ENCODE measurements at places on chromosomes 3 and 15.

- no peak for DNase-seq
Observed at GRCh38 chr15:84821501-84822021, 4.4 kb downstream of the ALPK3 start.

- DNase-seq, result peak; percentile 68
Observed at GRCh38 chr3:159252772-159253384, 451.0 kb downstream of the MFSD1 start.

DNA sequence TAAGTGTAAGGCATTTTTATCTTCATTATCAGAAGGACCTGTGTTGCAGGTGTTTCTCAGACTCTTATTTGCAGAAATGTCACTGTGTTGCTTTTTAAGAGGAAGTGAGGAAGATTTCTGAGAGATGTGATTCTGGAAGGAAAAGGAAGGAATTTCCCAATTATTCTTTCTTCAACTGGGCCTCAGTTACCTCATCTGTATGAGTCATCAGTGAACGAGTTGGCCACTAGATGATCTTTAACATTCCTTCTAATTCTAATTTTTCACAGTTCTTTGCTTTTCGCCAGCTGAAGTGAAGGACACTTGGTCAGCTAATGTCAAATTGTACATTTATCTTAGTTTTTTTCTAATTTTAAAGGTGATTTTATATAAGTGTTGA, 28.9 kb downstream of the CLEC3B start:
- peak; percentile 82 for DNase-seq

DNA sequence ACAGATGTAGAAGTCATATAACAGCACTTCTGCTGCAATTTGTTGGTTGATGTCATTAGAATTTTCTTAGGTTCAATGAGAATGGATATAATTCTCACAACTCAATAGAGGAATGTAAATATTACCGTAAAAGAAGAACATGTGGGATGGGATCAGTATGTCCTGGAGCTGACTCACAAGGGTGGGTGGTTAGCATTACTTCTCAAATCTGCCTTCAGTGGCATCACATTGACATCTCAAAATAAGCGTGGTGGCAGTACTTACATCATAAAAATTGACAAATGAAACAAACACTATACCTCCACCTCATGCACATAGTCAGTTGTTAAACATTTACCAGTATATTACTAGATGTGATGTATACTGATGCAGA, 1068.0 kb upstream of the CADM2 start:
- no peak for DNase-seq

DNA sequence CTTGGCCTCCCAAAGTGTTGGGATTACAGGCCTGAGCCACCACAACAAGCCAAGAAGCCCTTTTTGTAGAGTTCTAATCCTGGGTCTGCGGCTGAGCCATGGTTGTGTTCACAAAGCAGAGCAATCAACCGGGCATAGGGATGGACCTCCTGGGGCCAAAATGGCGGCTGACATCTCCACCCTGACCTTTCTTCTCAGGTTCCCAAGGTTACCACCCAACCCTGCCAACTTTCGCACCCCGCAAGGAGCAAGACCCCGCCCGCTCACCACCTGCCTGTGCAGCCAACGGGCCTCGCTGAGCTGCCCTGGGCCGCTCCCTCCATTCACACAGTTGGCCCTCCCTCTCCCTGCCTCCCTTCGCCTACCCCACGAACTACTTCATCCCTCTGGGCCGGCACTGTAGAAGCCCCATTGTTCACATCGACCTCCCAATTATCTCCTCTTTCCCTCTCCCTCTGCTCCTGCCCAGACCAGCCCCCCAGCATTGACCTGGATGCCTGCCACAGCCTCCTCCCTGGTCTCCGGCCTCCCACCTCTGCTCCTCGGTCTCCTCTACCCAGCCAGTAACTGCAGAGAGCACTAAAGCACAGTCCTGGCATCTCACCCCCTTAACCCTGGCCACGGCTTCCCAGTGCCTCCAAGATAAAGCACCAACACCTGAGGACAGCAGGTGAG, 62.0 kb upstream of the TFRC start:
- no peak for DNase-seq

DNA sequence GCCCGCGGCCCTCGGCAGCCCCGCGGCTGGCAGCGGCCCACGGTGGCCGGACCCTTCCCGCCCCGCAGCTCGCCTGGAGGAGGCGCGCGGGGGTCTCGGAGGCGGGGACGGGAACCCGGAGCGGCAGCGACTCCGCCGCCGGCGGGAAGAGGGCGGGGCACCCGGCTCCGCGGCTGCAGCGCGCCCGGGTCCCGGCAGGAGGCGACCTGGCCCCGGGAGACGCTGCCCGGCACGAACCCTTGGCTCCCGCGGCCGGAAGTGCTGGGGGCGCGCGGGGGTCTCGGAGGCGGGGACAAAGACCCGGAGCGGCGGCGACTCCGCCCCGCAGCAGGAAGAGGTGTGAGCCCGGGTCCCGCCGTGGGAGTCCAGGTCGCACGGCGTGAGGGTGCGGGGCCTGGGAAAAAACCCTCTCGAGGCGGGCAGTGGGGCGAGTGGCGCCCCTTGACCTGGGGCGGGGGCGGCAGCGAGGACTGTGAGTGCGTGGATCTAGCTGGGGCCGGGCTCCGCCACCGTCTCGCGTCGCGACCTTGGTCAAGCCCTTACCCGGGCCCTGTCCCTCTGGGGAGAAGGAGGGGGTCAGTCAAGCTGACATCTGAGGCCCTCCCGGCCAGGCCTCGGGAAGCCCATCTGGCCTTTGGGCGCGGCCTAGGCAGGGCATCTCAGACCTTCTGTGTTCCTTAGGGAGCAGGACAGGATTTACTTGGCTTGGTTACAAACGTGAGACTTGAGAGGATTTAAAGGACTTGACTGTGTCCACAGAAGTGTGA, at the start of gene CIB2:
TSS of gene CIB2 (minus strand) at position 151 of the 767 bp plus-strand sequence. CDS start 230 bp downstream, outside the sequence.
- DNase-seq, result peak; percentile 76

DNA sequence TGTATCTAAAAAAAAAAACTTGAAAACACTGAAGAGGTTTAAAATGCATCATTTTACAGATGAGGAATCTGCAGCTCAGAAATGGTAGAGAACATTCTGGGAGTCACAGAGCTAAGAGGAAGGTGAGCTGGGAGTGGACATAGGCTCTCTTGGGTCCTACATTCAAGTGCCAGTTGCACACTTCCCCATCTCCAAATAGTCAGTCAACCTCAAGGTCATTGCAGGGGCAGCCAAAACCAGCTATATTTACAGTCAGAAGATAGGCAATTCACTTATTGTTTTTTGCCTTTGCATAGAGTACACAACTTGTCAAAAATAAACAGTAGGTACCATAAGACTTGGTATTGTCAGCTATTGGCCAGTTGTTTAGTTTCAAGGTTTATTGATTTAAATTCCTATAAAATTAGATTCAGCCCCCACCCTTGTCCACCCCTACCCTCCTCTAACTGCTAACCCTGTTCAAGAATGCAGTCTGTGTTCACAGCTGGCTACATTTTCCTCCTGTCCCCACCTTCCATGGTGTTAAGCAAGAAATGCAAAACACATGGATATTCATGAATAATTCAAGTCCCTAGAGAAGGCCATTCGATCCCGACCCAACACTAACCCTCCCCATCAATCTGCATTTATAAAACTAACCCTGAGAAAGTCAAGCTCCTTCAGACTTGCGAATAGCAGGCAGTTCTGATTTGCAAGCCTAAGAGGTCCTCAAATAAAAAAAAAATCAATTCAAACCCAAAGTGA, 567.0 kb upstream of the MCTP2 start:
- DNase-seq, result no peak
